Stimulated activated CD8-positive, alpha-beta memory T cell treated with anti-CD3 and anti-CD28 coated beads, Interleukin-2, amount 100 ng/mL, for 1 hour (primary cell): ENCODE measurements at places on chromosomes 3 and 15.

DNA sequence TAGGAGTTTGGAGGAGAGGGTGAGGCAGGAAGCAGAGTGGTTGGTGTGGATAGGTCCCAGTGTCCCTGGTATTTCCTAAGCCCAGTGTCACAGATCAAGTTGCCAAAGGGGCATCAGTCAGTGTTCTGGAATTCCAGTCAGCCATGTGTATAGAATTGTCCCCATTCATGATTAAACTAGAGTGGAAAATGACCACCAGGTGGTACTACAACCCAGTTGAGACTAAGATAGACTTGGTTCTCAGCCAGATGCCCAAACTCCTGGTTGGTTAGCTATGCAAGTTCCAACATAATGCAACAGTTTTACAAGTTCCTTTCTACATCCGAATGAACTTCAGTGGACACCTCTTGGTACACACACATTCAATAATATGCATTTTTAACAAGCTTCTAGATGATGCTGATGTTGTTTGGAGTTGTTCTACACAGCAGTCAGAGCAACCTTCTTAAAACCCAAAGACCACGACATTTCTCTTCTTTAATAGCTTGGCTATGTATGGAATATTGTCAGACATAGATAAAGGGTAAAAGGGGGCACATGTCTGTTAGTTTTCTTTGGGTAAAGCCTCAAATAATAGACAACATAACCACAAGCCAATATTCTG is 8.4 kb upstream of the ATR start:
- no peak for DNase-seq

DNA sequence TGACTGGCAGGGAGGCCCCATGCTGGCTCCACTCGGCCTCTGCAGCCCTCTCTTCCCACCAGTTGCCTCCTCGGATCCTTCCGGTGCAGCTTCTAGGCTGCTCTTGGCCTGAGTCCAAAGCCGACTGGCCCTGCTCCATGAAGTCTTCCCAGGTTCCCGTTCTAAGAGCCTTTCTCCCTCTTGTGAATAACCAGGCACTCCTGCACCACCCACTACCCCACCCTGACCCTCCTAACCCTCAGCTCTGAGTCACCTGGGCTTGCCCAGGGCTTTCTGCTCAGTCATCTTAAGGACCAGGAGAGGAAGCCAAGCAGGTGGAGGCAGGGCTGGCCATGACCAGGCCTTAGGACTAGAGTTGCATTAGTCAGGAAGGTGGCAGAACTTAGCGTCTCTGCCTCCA is 28.1 kb upstream of the CNBP start:
- no peak for DNase-seq

DNA sequence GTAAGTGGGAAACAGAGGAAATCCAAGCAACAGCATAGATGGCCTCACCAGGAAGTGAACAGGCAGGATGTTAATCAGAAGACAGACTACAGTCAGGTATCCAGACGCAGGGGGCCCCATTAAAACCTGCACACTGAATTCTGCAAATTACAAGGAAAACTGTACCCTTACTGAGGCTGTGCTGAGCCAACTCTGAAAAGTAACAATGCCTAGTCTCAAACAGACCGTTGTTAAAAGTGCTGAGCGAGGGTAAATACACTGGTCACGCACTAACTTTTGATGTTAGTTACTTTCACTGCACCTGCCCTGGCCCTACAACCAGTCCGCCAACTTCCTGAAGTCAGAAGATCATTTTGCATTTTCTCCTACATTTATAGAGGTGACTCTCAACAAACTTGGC is 1.0 kb downstream of the TAMM41 start:
- DNase-seq = no peak

GRCh38 chr3:170154084-170154483 is 27.4 kb downstream of the PHC3 start:
- no peak for DNase-seq

GRCh38 chr3:127702151-127702578 is 29.4 kb downstream of the ABTB1 start:
- no peak for DNase-seq

- no peak for DNase-seq
These were observed 537.3 kb upstream of the MCTP2 start for GRCh38 chr15:93694033-93694432.

GRCh38 chr3:12471241-12471640 is 13.0 kb upstream of the TSEN2 start:
- DNase-seq = no peak

DNA sequence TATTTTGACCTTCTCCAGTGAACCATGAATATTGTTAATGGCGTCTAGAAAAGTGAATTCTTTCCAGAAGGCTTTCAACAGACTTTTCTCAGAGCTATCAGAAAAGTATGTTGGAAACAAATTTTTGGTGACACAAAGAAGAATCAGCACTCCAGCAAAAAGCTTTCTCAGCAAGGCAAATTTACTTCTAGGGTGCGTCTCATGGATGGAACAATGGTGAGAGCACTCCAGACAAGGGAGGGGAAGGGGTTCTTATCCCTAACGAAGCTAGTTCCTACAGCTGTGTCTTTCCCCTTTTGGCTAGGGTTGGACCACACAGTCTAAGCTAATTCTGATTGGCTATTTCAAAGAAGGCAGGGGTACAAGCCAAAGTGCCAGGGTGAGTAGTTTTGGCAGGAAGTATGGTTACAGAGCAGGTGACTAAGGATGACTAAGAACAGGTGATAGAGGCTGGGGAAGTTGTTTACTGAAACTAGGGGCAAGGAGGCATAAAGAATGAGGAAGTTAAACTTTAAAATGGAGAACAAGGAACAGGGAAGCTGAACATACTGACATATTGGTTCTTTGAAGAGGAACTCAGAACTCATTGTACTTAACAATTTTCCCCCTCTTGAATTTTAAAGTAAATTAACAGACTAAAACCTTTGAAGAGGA is 959.8 kb downstream of the NAALADL2 start:
- DNase-seq = no peak

- no peak for DNase-seq
These were observed 8.7 kb downstream of the PXK start for GRCh38 chr3:58341376-58341775.

- no peak for DNase-seq
These were observed 5.0 kb downstream of the MKRN3 start for GRCh38 chr15:23570486-23570885.

DNA sequence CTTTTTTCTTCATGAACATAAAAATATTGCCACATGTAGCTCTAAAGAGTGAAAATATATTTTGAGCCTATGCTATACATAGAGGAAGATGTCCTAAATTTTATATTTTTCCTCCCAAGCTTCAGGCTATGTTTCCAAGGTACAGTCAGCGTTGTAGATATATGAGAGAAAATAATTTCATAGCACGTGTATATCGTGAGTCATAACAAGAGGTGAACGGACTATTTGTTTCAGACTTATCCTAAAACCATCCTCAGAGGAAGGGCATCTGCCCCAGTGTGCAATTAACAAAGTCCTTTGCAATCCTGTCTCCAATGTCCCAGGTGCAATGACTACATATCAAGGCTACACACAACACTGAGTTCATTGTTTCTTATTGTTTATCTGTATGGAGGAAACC is 177.3 kb upstream of the ARRDC4 start:
- DNase-seq = no peak
